DND-41 (cell line): ENCODE measurements at places on chromosomes 1 and 21.

DNA sequence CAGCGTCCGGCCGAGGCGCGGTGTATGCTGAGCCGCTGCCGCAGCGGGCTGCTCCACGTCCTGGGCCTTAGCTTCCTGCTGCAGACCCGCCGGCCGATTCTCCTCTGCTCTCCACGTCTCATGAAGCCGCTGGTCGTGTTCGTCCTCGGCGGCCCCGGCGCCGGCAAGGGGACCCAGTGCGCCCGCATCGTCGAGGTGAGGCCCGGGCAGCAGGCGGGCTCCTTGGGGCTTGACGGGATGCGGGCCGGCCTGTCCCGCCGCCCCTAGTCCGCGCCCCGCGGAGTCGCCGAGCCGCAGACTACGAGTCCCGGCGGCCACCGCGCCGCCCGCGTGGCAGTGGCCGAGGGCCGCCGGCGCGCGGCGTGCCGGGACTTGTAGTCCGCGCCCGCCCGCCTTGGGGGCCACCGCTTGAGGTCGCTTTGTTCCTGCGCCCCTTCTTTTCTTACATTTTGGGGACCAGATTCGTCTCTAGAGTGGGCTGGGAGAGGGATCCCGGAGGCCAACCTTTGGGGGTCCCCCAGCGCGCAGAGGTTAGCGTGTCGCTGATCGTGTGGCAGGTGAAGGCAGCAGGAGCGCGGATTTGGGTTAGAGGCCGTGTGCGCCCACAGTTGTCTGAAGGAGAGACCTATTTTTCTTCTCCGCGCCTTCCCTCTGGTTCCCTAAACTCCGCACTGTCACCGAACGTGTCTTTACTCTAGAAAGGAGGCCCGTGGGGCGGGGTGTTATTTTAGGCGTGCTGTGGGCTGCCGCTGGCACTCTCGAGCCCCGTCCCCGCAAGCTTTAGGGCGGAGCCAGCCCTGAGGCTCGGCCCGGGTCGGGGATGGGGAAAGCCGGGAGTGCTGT lies 553 bp downstream of the CMPK1 start:
- peak; percentile 75 for DNase-seq

- no peak for DNase-seq
Observed at GRCh38 chr1:1088801-1089680, 14.9 kb upstream of the RNF223 start.

GRCh38 chr1:227945891-227946623 lies 1.7 kb downstream of the WNT9A start:
- DNase-seq: no peak

GRCh38 chr1:5265438-5266075 lies 611.1 kb downstream of the AJAP1 start:
- no peak for DNase-seq

DNA sequence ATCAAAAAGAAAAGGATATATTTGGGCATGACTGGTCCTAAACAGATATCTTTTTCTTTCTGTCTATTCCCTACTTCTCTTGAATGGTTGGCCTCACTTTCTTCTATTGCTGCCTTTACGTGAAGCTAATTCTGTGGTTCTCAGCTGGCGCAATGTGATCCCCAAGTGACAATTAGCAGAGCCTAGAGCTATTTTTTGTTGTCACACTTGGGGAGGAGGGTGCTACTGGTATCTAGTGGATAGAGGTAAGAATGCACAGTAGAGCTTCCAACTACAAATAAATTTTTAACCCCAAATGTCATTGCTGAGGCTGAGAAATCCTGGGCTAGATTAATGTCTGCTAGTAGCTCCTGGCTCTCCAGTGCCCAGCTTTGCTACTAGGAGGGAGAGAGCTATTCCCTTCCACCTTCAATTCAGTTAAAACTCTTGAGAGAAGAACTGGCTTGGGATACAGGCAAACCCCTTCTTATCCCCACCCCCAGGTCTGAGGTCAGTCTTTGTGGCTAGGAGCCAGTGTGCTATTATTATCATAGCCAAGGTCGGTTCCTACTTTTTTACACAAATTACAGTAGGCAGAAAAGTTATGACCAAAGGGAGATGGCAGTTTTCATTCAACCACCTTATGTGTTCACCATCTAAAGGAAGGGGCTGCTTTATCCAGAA lies 102.1 kb downstream of the SNX7 start:
- DNase-seq: no peak

DNA sequence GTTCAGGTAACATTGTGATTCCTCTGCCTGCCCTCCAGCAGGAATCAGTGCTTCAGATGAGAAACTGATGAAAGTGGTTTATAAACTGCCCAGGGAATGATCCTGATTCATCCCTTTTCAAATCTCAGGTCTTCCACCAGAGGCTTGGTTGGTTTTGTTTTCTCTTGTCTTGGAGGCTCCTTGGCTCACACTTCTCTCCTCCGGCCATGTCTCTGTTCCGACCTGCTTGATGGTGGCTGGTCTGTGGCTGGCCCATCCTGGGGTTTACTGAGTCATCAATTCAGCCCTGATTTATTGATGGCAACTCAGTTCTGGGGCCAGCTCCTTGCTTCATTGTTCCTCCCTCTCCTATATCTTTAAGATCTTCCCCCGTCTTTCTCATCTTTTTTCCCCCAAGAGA lies 56.6 kb upstream of the SLC2A1 start:
- DNase-seq: no peak
